Activated T-helper 1 cell treated with anti-CD3 and anti-CD28 coated beads, Interleukin-12 subunit alpha, Interleukin-12 subunit beta, Interleukin-2, Interleukin-4 antibody, amounts not matched to agents 30 ng/mL and 10 ng/mL and 1 ng/mL, durations not matched to agents 14 hours and 24 hours and 36 hours (primary cell): ENCODE measurements at places on chromosomes 16 and 17. TPM values are rescaled to one million over a fixed set of nuclear protein-coding genes. Genes with fewer than 3 reads are reported as not detected.

GRCh38 chr17:8868529-8868951 is 1.1 kb upstream of the PIK3R6 start:
- DNase-seq, result no peak

The TBX6 gene
- 1.6 and 1.8 TPM in 2 replicates for total RNA-seq

- no peak for DNase-seq
Observed at GRCh38 chr17:57810721-57811637, 38.9 kb downstream of the MRPS23 start.

- DNase-seq, result no peak
Observed at GRCh38 chr16:77686385-77686784, 35.9 kb upstream of the NUDT7 start.

DNA sequence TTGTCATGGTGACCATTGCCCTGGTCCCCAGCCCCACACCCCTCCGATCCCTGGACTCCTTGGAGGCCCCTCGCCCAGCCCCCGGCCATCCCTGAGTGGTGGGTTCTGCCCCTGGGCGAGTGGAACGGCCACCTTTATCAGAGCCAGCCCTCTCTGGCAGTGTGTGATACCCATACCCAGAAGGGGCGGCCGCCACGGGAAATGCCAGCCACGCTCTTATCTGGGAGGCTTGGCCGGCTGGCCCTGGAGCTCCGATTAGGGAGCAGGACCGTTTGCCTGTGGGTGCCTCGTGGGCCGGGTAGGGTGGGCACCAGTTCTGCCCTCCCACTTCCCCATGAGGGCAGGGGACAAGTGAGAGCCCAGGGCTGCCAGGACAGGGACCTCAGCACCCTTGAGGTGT is 58.3 kb upstream of the ZC3H18 start:
- DNase-seq, result no peak
